ENCODE measurements at places on chromosomes 2 and 18.

GRCh38 chr2:234025891-234026401, 24.6 kb upstream of the SPP2 start:
- no peak for DNase-seq

- no peak for DNase-seq
Measured at GRCh38 chr2:147644491-147644890, 200.3 kb upstream of the ACVR2A start.

DNA sequence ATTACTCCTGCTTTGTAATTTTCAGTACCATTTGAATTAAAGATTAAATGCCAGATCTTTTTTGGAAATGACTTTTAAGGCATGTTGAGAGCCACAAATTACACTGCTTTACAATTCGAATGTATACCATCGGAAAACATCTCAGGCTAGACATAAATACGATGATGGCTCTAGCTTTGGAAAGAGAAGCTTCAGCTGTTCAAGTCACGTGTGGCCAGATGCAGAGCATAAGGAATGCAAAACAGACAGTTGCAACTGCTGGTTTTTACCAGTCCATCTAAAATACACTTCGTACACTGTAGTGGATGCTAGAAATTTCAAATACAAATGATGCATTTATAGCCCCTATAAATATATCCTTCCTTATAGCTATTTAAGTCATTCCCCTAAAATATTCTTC, 8.0 kb downstream of the ZNF516 start:
- DNase-seq: no peak

DNA sequence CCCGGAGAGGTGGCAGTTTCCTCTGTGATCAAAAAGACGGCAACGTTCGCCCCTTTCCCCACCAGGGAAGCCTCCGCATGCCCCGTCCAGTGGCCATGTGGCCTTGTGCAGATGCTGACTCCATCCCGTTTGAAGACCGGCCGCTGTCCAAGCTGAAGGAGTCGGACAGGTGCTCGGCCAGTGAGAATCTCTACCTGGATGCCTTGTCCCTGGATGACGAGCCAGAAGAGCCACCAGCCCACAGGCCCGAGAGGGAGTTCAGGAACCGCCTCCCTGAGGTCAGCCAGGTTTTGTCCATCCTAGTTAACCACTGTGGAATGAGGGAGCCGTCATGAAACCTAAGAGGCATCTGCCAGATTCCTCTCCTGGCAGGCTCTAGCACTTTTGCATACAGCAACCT, 113.6 kb downstream of the MTCL1 start:
- DNase-seq: no peak

DNA sequence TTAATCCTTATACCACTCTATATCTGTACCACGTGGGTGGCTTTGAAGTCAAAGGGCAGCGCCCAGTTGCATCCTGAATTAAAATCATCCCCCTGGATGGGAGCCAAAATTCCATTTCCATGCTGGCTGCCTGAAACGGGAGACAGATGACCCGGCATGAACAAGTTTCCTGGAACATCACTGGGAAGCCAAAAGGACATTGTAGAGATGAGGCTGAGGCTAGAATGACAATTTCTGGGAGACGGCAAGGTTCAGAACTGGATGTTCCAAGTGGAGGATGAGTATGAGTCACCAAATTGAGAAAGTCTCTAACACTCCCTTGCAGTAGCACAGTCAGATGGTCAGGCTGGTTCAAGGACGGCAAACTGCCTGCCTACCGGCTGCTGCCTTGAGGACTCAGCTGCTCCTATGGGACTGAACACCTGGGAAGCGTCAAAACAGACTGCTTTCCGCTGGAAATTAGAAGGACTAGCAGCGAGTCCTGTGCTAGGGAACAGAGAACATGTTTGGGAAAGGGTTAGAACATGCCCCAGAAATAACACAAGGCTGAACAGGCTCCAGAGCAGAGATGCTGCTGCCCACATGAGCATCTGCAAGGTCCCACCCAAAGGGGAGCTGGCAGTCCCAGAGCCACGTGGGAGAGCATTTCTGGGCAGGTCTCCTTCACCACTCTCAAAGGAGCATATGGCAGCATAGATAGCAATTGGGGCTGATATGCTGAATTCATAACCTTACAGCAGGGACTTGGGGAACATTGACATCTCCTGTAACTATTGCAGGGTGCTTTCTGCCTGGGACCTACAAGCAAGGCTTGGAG, 32.0 kb downstream of the YPEL5 start:
- no peak for DNase-seq

- DNase-seq: no peak
Measured at GRCh38 chr2:171703574-171704347, 16.5 kb downstream of the DYNC1I2 start.

DNA sequence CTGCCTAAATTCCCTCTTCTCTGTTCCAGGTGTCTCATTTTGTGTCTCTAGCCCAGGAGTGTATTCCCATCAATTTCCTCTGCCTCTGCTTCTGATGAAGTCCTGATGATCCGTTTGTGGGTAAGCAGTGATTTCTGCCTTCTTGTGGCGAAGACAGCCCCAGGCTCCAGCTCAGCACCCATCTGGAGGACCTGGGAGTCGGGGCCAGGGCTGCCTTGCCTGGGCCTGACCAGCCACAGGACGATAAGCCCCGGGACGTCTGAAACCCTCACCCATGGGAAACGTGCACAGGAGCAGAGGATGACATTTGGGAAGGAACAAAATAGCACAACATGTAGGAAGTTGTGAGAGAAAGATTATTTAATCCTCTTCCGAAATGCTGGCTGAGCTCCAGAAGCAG, 206.9 kb downstream of the FBXO15 start:
- DNase-seq: no peak

- DNase-seq: no peak
Measured at GRCh38 chr2:103365071-103365470, 603.2 kb downstream of the TMEM182 start.

- DNase-seq: no peak
Measured at GRCh38 chr2:191688934-191689695, 11.2 kb downstream of the NABP1 start.

DNA sequence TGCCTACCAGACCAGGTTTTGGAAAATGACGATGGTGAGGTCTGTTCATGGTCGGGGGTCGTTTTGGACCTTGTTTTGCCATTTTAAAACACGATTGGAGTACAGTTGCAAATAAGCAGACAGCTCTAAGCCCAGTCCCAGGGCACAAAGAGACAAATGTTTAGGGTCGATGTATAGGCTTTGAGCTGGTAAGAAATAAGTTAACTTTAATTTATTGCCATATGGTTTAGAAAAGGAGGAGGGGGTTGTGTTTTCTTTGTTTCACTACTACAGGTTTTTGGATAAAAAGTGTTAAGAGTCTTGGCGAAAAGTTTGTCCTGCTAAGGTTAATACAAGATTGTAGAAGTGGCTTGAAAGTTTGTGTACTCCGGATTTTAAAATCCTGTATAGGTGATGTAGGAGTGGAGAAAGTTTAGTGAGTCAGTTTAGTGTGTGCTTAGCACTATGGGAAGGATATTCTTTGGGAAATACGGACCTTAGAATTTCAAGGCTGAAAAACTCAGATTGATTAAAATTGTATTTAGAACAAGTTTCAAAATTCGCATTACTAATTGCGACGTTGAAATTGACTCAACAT, 1.3 kb downstream of the KCMF1 start:
- no peak for DNase-seq

DNA sequence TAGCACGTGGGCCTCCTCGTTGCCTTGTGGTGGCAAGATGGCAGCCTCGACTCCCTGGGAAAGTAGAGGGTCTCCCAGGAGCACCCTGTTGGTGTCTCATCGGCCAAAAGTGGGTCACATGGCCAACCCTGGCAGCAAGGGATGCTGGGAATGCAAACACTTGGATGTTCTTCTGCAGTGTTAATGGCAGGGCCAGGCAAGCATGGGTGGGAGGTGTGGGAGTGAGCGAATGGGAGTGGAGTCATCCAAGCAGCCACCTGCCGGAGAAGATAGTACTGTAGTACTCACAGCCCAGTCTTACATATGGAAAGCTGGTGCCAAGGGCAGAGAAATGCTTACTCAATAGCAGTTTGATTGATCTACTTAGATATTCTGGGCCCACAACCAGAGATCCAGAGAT, 122.2 kb downstream of the INHBB start:
- DNase-seq: no peak

GRCh38 chr18:24954341-24954740, 397.6 kb downstream of the ZNF521 start:
- DNase-seq: no peak

DNA sequence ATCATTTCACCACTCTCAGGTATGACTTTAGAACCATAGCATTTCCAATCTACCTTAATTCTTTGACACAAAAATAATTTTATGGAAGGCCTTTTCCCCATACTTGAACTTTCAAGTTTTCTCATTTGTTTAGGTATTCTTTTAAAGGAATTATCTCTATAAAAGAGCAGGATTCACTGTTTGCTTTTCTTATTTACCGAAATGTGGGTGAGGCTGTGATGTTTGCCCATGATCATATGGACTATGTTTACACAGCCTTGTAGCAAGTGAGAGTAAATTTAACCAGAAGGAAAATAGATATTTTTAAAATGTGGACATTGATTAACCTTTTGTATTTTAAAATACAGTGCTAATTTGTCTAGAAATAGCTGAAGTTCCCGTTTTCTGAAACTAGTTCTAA, 26.3 kb downstream of the CAB39 start:
- DNase-seq: no peak

DNA sequence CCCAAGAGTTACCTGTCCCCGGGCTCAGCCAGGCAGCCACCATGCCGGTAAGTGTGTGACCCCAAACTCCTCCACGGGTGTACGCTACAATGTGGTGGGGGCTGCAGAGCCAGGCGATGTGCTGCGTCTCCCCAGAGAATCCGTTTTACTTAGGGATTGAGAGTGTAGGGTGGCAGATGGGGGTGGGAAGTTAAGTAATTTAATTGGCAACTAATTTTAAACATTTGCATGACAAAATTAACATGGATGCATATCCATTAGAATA, 26.6 kb upstream of the RPL31 start:
- DNase-seq: no peak

DNA sequence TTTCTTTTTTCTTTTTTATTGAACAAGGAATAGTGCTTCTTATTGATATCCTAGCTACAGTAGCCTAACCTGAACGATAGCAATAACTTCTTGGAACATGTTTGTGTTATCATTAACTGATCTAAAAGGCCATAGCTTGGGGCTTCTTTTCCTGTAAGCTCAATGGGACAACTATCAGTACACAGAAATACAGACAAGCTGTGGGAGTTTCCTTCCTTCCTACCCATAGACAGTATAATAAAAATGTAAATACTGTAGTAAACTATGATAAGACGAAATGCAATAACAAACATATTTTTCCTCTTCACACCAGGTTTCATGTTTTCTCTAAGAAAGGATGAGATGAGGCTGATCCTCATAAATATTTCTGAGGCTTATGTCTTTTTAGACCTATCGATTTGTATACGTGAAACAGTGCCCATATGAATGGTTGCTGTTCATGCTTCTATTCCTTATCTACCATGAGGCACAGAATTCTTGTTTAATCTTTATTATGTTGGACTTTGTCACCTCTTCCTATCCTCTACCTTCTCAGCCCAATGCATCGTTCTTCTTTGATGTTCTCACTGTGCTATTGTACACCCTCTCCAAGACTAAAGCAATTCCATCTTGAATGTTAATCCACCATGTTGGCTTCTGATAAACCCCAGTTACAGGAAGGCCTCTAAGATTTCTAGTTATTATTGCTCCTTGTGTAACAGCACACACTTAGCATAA, 361.4 kb downstream of the DCC start:
- no peak for DNase-seq

DNA sequence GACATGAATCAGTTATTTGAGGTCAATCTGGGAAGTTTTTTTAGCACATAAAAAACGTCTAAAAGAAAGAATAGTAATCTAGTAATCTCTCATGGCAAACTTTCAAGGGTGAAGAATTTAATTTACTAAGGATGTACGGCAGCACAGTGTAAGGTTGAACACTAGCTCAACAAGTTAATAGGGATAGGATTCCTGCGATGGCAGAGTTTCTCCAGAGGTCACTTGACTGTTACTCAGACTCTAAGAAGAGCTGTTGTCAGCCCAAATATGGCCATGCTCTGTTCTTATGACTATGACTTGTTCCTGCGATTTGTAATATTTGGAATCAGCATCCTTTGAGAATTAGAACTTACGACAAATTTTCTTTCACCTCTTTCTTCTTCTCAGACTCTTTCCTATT, 553.3 kb upstream of the TNP1 start:
- DNase-seq: no peak

DNA sequence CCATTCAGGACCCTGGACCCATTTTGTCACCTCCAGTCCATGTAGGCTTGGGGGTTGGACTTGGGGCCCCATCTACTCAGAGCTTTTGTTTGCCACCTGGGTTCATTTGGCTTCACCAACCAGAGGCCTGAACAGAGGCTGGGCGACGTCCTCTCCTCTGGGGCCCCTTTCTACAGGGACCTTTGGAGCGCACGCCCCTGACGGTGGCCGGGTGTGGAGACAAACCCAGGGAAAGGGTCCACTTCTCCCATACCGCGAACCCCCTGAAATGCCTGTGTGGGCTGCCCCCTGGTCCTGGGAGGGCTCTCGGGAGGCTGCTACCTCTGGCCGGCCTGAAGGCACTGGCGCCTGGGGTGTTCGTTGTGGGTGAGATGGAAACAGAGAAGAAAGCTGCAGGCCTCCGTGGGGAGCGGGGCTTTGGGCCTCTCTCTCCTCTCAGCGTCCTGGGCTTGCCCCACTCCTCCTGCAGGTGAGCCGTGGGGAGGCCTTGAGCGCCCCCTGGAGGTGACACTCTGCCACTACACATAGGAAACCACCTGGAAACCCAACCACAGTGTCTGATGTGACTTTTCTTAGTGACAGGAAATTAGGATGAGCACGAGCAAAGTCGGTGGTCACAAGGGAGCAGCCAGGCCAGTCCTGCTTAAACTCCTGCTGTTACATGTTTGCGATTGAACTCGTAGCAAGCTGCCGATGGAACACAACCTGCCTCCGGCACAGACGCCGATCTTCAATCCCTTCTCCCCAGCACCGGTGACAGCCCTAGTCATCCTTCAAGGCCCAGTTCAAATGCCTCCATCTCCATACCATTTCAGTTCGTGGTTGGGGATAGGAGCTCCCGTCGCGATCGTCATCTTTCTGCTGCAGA, 12.0 kb upstream of the NTSR2 start:
- DNase-seq: no peak

- no peak for DNase-seq
Measured at GRCh38 chr2:226888378-226888965, 52.6 kb downstream of the RHBDD1 start.

DNA sequence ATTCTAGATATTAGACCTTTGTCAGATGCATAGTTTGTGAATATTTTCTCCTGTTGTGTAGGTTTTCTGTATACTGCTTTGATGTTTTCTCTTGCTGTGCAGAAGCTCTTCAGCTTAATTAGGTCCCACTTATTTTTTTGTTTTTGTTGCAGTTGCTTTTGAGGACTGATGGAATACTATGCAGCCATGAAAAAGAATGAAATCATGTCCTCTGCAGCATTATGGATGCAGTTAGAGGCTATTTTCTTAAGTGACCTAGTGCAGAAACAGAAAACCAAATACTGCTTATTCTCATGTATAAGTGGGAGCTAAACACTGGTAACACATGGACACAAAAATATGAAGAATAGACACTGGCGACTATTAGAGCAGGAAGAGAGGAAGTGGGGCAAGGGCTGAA, 155.0 kb upstream of the HNMT start:
- DNase-seq: no peak

- DNase-seq: no peak
Measured at GRCh38 chr2:201880579-201880978, 74.2 kb downstream of the CDK15 start.

- no peak for DNase-seq
Measured at GRCh38 chr2:205040323-205040722, 495.0 kb downstream of the PARD3B start.

GRCh38 chr2:110881908-110882307, 149.5 kb downstream of the ACOXL start:
- DNase-seq: no peak
